ENCODE measurements at places on chromosomes 11 and 22.
A peak's percentile ranks its signal among the peaks of the same experiment; 100 is the strongest.

- no peak for DNase-seq
Observed at GRCh38 chr22:44167501-44167900, 13.2 kb upstream of the PARVG start.

DNA sequence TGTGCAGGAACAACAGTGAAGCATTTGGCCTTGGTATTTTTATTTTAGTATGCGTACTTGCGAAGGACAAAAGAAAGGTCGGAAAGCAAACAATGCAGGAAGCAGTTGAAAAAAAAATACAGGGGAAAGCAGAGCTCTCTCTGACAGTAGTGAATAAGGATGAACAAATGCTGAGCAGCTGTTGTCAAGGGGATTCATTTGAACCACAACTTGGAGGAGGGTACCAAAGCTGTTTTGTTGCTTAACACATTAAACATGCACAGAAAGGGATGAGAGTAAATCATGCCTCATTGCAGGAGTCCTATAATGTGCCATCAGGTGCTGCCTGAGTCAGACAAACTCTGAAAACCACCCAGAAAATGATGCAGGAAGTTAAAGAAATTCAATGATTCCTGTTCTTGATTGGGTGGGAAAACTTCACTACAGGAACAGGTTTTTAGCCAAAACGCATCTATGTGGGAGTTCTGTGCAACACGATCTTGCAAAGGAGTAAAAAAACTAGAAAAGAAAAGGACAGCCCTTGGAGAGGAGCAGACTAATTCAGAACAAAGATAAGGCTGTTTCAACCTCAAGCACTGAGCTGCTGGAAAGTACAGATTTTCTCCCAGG is 2113.5 kb downstream of the LRRC4C start:
- no peak for DNase-seq

GRCh38 chr11:86636275-86636674 is 36.1 kb downstream of the ME3 start:
- no peak for DNase-seq

GRCh38 chr22:20779818-20780158 is 5.9 kb downstream of the SERPIND1 start:
- DNase-seq: no peak

- no peak for DNase-seq
Observed at GRCh38 chr11:122365610-122366360, 249.8 kb upstream of the BLID start.

- no peak for DNase-seq
Observed at GRCh38 chr22:17921871-17922821, 102.2 kb downstream of the MICAL3 start.

DNA sequence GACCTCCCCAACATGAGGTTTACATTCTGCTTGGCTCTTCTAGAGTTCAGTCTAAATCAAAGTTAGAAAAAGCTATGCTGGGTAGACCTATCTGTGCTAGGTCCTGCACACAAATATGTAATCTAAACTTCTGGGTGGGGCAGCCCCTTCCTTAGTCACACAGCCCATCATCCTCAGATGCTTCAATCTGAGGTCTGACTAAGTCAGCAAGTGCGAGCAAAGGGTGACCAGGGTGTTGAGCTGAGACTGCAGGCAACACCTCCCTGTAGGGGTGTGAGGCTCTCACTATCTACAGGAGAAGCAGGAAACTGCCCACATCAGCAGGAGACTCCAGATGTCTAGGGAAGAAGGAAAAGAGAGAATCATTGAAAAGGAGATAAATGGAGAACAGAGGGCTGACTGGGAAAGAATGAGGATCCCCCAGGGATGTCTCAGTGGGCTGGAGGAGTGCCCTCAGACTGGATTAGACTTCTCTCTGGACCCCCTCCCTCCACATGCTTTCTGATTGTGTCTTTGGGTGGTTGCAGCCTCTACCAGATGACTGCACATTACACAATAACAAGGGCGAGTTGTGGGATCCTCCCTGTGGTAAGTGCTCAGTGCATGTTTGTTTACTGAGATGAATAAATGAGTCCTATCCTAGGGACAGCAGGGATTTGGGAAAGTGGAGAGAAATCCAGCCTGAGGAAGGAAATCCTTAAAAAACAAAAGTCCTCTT is 266.2 kb upstream of the PLET1 start:
- DNase-seq: no peak

GRCh38 chr11:35250192-35250591 is 111.2 kb downstream of the CD44 start:
- no peak for DNase-seq

DNA sequence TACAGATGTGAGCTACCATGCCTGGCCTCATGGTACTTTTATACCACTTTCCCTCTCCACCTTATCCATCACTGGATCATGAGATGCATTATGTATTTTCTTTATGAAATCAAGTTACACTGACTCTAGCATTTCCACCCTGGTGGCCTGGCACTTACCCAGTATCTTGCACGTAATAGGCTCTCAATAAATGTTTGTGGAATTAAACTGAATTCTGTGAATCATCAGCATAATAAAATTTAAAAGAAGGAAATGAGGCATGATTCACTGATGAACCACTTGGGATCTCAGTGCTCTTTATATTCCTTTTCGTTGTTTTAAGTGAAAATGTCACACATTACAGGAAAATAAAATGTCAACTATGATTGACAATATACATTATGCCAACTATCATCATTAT is 25.1 kb downstream of the ADM start:
- DNase-seq: no peak

DNA sequence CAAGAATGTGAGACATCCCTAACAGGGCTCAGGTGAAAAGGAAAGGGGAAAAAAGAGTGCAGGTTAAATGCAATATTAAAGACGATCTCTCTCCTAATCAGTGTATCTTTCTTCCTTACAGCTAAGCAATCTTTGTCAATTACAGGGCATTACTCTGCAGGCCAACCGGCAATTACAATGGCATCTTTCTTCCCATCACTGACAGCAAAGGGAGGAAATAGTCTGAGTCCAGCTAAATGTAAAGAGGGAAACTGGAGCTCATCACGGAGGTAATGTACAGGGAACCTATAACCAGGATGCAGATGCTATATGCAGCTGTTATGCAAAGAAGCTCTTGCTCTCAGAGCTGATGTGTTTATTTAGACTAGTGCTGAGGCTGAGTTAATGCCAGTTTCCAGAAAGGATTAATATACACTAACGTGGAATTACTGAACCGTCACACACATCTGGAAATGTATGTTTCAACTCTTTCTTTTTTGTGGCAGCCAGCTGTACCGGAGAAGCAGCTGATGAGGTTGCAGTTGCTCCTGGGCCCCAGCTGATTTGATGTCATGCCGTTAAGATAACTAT is 121.6 kb downstream of the KIRREL3 start:
- no peak for DNase-seq

DNA sequence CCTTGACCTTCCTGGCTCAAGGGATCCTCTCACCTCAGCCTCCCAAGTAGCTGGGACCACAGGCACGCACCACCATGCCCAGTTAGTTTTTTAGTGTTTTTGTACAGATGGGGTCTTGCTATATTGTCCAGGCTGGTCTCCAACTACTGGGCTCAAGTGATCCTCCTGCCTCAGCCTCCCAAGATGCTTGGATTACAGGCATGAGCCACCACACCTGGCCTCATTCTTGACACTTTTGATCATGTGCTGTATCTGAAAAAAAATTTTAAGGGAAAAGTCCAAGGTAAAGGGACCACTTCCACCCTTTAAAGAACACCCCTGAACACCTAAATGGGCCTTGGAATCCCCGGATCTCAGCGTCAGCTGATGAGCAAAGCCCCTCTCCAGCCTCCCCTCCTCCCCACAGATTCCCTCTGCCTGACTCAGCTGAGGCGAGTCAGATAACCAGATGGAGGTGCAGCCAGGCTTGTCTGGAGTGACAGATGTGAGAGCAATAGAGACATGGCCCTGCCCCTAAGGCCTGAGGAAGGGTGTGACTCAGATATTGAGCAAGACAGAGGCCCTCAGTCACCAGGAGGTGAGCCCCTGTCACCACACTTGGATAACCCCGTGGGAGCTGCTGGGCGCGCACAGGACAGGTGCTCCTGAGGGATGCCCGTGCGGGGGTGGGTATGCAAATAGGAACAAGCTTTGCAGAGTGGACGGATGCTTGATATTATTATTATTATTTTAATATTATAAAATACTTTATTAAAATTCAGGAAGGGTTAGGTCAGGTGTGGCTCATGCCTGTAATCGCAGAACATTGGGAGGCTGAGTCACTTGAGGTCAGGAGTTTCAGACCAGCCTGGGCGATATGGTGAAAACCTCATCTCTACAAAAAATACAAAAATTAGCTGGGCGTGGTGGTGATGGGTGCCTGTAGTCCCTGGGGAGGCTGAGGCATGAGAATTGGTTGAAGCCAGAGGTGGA is 5.0 kb upstream of the CCDC88B start:
- peak; percentile 29 for DNase-seq

GRCh38 chr22:37273126-37273845 is 9.0 kb upstream of the CYTH4 start:
- DNase-seq: no peak

GRCh38 chr11:79510960-79511359 is 70.1 kb upstream of the TENM4 start:
- no peak for DNase-seq
